Neural crest cell (in vitro differentiated cells): ENCODE measurements at places on chromosomes 2 and 18. TPM values are rescaled to one million over a fixed set of nuclear protein-coding genes. Genes with fewer than 3 reads are reported as not detected.

GRCh38 chr2:102667072-102667471, 47.7 kb downstream of the SLC9A2 start:
- H3K27me3 ChIP-seq: no peaks in the 10 kb centered on the region
- no peak overlapping the region for H3K27ac ChIP-seq
- H3K4me1 ChIP-seq: no peaks in the 10 kb centered on the region
- H3K4me3 ChIP-seq: no peak overlapping the region
- H3K36me3 ChIP-seq: no peaks in the 10 kb centered on the region
- DNase-seq: no peak

- H3K4me3 ChIP-seq: no peak overlapping the region
- H3K36me3 ChIP-seq: no peaks in the 10 kb centered on the region
- no peak for DNase-seq
- peaks cover 6% of the 10 kb centered on the region for H3K4me1 ChIP-seq
These were observed 220.8 kb upstream of the GALNT5 start for GRCh38 chr2:157036726-157037125.

GRCh38 chr2:242098445-242099128, 229.1 kb downstream of the RTP5 start:
- no peak overlapping the region for H3K27ac ChIP-seq
- no peaks in the 10 kb centered on the region for H3K4me1 ChIP-seq
- H3K4me3 ChIP-seq: no peak overlapping the region

GRCh38 chr2:223297788-223298187, 245.8 kb downstream of the KCNE4 start:
- H3K27me3 ChIP-seq: no peaks in the 10 kb centered on the region
- H3K4me3 ChIP-seq: no peak overlapping the region
- no peaks in the 10 kb centered on the region for H3K4me1 ChIP-seq
- no peaks in the 10 kb centered on the region for H3K36me3 ChIP-seq
- no peak overlapping the region for H3K27ac ChIP-seq

The ALPI gene
- not detected in 2 replicates for total RNA-seq

The FBXO11 gene
- 85.1 and 86.3 TPM in 2 replicates for total RNA-seq

DNA sequence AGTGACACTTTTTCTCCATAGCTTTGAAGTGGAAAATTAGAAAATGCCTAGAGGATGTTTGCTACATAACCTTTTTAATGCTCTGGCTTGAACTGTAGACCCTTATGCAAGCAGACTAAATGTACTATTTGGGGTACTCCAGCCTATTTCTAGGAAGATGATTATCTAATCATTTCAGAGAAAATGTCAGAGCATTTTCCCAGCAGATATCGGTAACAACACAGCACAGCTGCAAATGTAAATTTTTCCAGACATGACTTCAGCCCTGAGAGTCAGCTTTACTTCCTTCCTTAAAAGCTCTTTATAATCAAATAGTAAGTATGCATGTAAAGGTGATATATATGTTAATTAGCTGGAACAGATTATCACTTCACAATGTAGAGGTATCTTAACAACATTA, 1647.1 kb downstream of the SUCLG1 start:
- no peak overlapping the region for H3K27ac ChIP-seq
- no peak overlapping the region for H3K4me3 ChIP-seq
- H3K27me3 ChIP-seq: no peaks in the 10 kb centered on the region
- no peaks in the 10 kb centered on the region for H3K36me3 ChIP-seq

DNA sequence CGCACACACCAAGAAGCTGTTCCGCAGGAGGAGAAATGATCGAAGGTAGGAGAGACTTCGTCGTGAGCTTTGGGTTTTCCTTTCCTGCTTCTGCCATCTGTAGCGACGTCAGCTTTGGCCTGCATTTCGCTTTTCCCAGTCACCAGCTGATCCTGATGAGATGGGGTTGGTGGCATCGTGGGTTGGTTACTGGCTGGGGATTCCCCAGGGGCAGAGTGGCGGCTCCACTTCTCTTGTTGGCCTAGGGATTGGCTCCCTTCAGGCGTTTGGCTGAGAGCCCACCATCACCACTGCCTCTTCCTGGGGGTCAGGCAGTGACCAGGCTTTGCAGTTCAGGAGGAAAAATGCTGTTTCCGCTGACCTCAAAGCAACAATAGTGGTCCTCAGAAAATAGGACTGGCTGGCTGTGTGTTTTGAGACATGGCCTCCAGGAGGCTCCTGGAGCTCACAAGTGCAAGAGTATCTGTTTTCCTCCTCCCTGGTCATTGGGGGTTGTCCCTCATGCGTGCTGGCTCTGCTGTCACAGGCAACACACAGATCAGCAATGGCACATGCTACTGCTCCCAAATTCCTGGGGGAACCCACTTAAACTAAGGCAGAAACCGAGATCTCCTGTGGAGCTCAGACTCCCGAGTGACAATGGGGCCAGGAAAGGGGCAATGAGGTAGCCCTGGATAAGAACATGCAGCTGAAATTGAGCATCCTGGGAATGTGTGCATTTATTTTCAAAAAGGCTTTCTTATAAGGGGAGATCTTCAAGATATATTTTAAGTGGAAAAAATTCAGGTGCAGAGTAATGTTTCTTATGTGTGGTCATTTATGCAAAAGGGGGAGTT, 173.0 kb downstream of the CTIF start:
- peaks cover 18% of the 10 kb centered on the region for H3K4me1 ChIP-seq
- no peak overlapping the region for H3K27ac ChIP-seq
- no peak for DNase-seq
- no peak overlapping the region for H3K4me3 ChIP-seq
- H3K27me3 ChIP-seq: no peaks in the 10 kb centered on the region
- H3K36me3 ChIP-seq: no peaks in the 10 kb centered on the region

The CABYR gene
- 9.5 and 11.0 TPM in 2 replicates for total RNA-seq
